ENCODE measurements at places on chromosomes 7 and 10. TPM values are rescaled to one million over a fixed set of nuclear protein-coding genes. Genes with fewer than 3 reads are reported as not detected.

CAV2 gene
- 192 TPM for total RNA-seq

C7orf33 gene
- total RNA-seq = not detected

TMEM176A gene
- total RNA-seq = 63.7 TPM

CALML3 gene
- not detected for total RNA-seq

TWNK gene
- total RNA-seq = 6.5 TPM

DYNC1I1 gene
- 2.3 TPM for total RNA-seq

OPALIN gene
- not detected for total RNA-seq

KNDC1 gene
- total RNA-seq = 14.3 TPM

NRP1 gene
- 139 TPM for total RNA-seq

MACROH2A2 gene
- 6.5 TPM for total RNA-seq

IGF2BP3 gene
- total RNA-seq = 3.3 TPM

BAMBI gene
- total RNA-seq = 12.9 TPM

HIP1 gene
- total RNA-seq = 86.2 TPM

ERVW-1 gene
- total RNA-seq = not detected

ANK3 gene
- 91.1 TPM for total RNA-seq

TFPI2 gene
- 7.1 TPM for total RNA-seq

C10orf67 gene
- 1.6 TPM for total RNA-seq

SVIL gene
- total RNA-seq = 106 TPM

OPN4 gene
- total RNA-seq = not detected

NIPSNAP2 gene
- 47.7 TPM for total RNA-seq

FGFR2 gene
- 58.7 TPM for total RNA-seq

C10orf105 gene
- 0.52 TPM for total RNA-seq

ITPRID1 gene
- not detected for total RNA-seq

PDE1C gene
- 13.0 TPM for total RNA-seq

NRG3 gene
- 2.3 TPM for total RNA-seq

CHAT gene
- total RNA-seq = not detected

SPDYE16 gene
- total RNA-seq = 0.90 TPM

BUD31 gene
- 72.0 TPM for total RNA-seq

CD36 gene
- total RNA-seq = 115 TPM

LMOD2 gene
- 0.17 TPM for total RNA-seq

NUDCD3 gene
- 91.0 TPM for total RNA-seq

PRKCQ gene
- total RNA-seq = 9.8 TPM

NUP205 gene
- 34.3 TPM for total RNA-seq

WDR86 gene
- 1.3 TPM for total RNA-seq

CPXM2 gene
- total RNA-seq = 9.7 TPM

EN2 gene
- total RNA-seq = not detected

NOS3 gene
- 42.9 TPM for total RNA-seq

CHPF2 gene
- total RNA-seq = 37.2 TPM

KEL gene
- 0.87 TPM for total RNA-seq

MPP7 gene
- 36.8 TPM for total RNA-seq

IGFBP1 gene
- total RNA-seq = not detected

NEUROG3 gene
- not detected for total RNA-seq

GNAT3 gene
- total RNA-seq = not detected

COL17A1 gene
- 1.5 TPM for total RNA-seq

MMD2 gene
- total RNA-seq = not detected

LRRC4 gene
- 6.4 TPM for total RNA-seq

ASZ1 gene
- not detected for total RNA-seq

ATOH7 gene
- not detected for total RNA-seq

FAM25C gene
- total RNA-seq = not detected

ADRB1 gene
- total RNA-seq = 18.6 TPM

MEPCE gene
- 36.3 TPM for total RNA-seq
